ACHN (cell line): ENCODE measurements at places on chromosomes 12 and 14.

- DNase-seq, result no peak
Observed at GRCh38 chr14:106129274-106129673, 602.9 kb downstream of the TMEM121 start.

DNA sequence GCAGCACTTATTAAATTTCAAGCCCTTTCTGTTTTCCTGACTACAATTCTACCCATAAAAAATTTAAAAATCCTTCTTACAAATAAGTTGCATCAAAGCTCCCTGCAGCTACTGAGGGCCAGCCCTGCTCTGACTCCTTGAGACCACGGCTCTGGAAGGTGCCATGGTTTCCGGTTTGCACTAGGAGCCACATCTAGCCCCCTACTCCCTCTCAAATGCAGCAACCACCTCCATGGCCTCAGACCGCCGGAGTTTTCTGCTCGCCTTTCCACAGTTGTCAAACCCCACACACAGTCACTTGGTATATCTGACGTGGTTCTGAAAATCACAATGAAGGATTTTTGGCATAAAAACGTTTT is 30.1 kb downstream of the P2RX4 start:
- no peak for DNase-seq

- no peak for DNase-seq
Observed at GRCh38 chr14:73272393-73272792, 35.1 kb downstream of the PAPLN start.

- DNase-seq, result no peak
Observed at GRCh38 chr14:79186523-79186922, 1016.4 kb downstream of the NRXN3 start.

DNA sequence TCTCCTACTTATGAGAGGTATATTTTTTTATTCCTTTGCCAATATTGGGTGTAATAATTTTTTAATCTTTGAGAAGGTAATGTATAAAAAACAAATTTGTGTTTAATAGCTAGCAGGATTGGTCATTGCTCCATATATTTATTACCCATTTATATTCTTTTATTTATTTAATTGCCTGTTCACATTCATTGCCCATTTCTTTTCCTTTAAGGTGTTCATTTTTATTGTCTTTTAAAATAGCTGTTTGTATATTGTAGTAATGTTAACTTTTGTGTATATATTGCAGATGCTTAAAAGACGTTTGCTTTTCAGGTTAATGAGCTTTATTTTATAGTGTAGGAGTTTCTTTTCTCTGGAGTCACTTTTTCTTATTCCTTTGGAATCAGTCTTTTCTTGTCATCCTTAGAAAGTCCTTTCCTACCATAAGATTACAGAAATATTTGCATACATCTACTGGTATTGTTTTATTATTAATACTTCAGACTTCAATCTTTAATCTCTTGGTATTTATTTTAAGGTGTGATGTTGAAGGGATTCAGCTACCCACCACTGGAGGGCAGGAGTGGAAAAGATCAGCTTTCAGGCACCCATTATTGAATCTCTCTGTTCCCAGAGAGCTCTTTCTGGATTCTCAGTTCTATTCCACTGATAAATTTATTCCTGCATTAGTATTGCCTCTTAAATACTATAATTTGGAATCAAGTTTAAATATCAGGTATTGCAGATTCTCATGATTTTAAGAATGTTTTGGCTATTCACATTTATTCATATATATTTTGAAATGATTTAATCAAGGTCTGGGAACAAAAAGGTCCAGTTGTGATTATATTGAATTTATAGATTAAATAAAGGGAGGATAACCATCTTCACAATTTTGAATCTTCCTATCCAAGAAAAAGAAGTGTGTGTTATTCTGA is 17.3 kb downstream of the PPM1A start:
- DNase-seq, result no peak
